NCI-H1417 (cell line): ENCODE measurements at places on chromosomes 7 and 10.
A peak's percentile ranks its signal among the peaks of the same experiment; 100 is the strongest.

GRCh38 chr7:80635533-80635932 is 2.9 kb upstream of the CD36 start:
- DNase-seq: no peak

GRCh38 chr10:131692686-131693334 is 208.0 kb upstream of the PPP2R2D start:
- no peak for DNase-seq

- DNase-seq: peak; percentile 64
These were observed 43.2 kb upstream of the GSAP start for GRCh38 chr7:77459311-77459726.

- DNase-seq: no peak
These were observed 1.8 kb upstream of the TMEM184A start for GRCh38 chr7:1557771-1558170.

- DNase-seq: no peak
These were observed 27.3 kb downstream of the SMKR1 start for GRCh38 chr7:129529643-129530042.
